ENCODE measurements at places on chromosomes 3 and 15. TPM values are rescaled to one million over a fixed set of nuclear protein-coding genes. Genes with fewer than 3 reads are reported as not detected.

GRIP2 gene
- total RNA-seq = 1.1 TPM

SYNPR gene
- not detected for total RNA-seq

CADPS gene
- 3.6 TPM for total RNA-seq

CPNE9 gene
- 0.34 TPM for total RNA-seq

TGM4 gene
- not detected for total RNA-seq

BLM gene
- total RNA-seq = 4.4 TPM

DNAH1 gene
- 21.5 TPM for total RNA-seq

DNA sequence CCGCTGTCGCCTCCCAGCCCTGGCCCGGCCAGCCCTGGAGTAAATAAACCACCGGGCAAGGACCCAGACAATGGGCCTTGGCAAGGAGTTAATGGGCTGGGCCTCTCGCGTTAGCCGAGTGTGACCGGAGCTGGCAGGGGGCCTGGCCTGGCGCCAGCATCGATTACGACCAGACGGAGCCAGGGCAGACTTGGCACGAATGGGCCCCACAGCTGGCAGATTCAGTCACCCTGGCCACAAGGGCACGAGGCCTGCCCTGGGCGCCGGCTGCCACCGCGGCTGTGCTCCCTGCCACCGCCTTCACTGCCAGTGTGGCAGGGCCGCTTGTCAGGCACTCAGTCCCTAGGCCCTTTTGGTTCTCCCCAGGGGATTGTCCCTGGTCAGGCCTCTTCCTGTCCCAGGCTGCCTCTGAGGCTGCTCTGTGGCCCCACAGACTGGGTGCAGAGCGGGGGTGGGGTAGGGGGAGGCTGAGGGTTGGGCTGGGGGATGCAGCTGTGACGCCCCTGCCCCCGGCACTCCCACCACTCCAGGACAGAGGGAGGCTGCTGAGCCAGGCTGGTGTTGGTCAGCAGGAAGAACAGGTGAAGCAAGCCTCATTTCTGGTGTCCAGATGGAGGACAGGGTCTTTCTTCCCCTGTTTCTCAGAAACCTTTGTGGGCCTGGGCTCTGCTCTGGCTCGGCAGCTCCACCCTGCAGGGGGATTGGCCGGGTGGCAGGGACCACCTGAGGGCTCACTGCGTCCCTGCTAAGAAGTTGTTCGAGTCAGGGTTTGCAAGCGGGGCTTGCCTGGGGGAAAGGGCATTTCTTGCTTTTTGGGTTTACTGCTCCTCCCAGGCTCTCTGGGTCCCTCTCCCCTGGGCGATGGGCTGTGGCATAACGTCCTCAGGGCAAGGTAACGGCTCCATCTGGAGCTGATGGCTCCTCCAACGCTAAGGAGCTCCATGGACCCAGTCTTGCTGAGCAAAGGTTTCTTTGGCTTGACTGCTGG lies 30.5 kb upstream of the SRP14 start:
- H3K27me3 ChIP-seq = no peaks in the 10 kb centered on the region
- H3K36me3 ChIP-seq = no peaks in the 10 kb centered on the region
- H3K4me1 ChIP-seq = peaks cover 18% of the 10 kb centered on the region
- no peak overlapping the region for H3K4me3 ChIP-seq
- H3K27ac ChIP-seq = peak overlapping the region; percentile 82

DNA sequence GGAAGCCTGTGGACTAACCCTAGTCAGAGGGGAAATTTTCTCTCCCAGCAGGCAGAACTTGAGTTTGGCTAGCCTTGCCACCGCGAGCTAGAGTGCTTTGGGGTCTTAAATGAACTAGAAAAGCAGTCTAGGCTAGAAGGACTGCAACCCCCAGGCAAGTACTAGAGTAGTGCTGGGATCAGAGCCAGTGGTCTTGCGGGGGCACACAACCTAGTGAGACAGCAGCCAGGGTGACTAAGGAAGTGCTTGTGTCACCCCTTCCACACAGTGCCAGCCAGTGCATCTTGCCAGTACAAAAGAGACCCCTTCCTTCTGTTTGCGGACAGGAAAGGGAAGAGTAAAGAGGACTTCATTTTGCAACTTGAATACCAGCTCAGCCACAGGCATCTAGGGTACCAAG lies 59.0 kb downstream of the GOLM2 start:
- H3K27ac ChIP-seq = no peak overlapping the region
- H3K4me3 ChIP-seq = no peak overlapping the region
- no peaks in the 10 kb centered on the region for H3K27me3 ChIP-seq
- peaks cover 17% of the 10 kb centered on the region for H3K36me3 ChIP-seq

- H3K36me3 ChIP-seq = no peaks in the 10 kb centered on the region
- DNase-seq = peak; percentile 76
- H3K4me1 ChIP-seq = peaks cover 12% of the 10 kb centered on the region
- peaks cover 3% of the 10 kb centered on the region for H3K27me3 ChIP-seq
- no peak overlapping the region for H3K4me3 ChIP-seq
Observed at GRCh38 chr15:38414357-38414756, 39.6 kb upstream of the FAM98B start.

DNA sequence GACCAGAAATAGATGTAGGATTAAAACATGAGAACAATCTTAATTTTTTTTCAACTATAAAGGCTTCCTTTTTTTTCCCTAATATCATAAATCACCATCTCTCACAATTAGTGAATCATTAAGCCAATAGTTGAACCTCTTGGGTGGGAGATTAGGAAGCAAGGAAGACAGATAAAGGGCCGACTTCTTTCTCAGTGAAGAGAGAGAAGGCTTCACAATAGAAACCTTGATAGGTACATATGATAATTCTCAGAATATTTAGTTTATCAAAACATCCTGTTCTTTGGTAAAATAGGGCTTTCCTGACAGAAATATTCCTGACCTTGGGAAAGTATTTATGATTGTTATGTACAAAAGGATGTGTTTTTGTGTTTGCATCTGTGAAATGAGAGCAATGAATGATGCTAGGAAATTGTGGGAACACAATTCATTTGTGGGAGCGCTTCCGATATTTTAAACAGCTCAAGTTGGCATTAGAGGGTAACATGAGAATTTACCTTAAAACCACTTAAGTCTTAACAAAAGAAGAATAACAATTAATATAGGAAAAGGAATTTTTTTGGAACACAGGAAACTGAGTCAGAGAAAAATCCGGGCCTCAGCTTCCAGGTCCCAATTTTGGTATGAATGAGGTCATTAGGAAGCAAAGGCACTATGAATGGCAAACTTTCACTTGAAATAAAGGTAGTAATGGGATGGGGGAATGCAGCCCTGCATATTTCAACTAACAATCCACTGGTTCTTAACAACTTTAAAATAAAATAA lies 263.2 kb upstream of the TGFBR2 start:
- H3K4me1 ChIP-seq = no peaks in the 10 kb centered on the region
- H3K27me3 ChIP-seq = no peaks in the 10 kb centered on the region
- H3K27ac ChIP-seq = no peak overlapping the region

DNA sequence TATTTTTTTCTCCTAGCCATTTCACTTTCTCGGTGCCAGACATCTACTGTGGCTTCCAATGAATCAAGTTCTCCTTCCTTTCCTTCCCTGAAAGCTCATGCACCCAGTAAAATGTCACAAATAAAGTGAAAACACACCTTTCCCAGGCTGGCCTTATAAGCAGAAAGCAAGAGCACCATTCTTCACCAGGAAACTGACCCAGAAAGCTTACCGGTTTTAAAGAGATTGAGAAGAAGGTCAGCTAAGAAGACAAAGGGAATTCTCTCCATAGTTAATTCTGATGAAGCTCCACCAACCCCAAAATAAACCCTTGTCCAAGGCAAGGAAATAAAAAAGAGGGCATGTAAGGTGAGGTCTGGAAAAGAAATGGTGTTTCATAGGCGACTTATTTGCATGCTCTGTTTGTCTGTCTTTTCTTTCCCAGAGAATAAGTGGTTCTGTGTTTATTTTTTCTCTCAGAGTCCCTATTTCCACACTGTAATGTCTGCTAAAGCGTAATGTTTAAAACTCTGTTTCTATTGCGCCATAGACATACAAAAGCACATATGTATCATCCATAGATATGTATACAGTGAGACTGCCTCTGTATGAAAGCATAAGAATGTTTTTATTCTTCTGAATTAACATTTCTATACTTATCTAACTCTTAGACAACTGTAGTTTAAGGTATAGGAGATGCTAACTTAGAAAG lies 2.8 kb downstream of the LSAMP start:
- H3K4me3 ChIP-seq = no peak overlapping the region
- H3K36me3 ChIP-seq = no peaks in the 10 kb centered on the region
- peak; percentile 60 for DNase-seq
- no peak overlapping the region for H3K27ac ChIP-seq
- peaks cover 8% of the 10 kb centered on the region for H3K27me3 ChIP-seq
- H3K4me1 ChIP-seq = peaks cover 30% of the 10 kb centered on the region

DNA sequence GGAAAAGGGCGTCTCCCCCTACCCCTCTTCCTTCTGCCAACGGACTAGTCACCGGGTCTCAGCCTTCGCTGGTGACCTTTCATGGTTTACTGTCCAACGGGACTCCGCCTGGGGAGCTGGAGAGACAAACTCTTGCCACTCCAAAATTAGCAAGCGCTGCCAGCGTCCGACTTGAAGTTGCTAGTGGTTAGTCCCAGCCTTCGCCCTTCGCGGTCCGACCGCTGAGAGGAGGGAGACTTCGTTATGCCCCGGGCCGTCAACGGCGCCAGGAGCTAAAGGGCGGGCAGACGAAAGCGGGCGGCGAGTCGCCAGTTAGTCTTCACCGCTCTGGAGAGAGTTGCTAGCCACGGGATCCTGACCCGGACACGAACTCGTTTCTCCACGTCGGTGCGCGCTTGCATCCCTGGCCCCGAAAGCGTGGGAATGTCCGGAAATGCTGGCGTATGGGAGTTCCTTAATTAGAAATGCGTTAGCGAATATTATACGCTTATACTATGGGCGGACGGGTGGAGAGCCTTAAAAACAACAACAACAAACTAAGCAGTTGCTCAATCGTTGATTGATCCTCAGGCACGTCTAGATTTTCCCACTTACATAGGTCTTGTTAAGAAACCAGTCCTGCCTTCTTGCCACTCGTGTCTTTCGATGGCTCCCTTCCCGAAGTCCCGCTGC lies 716 bp downstream of the SMC4 start:
- peak overlapping the region; percentile 80 for H3K4me3 ChIP-seq
- DNase-seq = peak; percentile 65
- H3K27me3 ChIP-seq = no peaks in the 10 kb centered on the region
- no peaks in the 10 kb centered on the region for H3K4me1 ChIP-seq
- peak overlapping the region; percentile 93 for H3K27ac ChIP-seq

GRCh38 chr3:69929019-69929418 lies 70.5 kb upstream of the SAMMSON start:
- no peak overlapping the region for H3K27ac ChIP-seq
- no peaks in the 10 kb centered on the region for H3K27me3 ChIP-seq
- H3K36me3 ChIP-seq = no peaks in the 10 kb centered on the region
- no peak overlapping the region for H3K4me3 ChIP-seq

GRCh38 chr3:129558772-129559564 lies 16.0 kb downstream of the H1-8 start:
- H3K36me3 ChIP-seq = peaks cover 25% of the 10 kb centered on the region
- H3K27ac ChIP-seq = peak overlapping the region; percentile 46
- H3K4me1 ChIP-seq = peaks cover 36% of the 10 kb centered on the region
- no peak overlapping the region for H3K4me3 ChIP-seq
- no peaks in the 10 kb centered on the region for H3K27me3 ChIP-seq

- no peaks in the 10 kb centered on the region for H3K27me3 ChIP-seq
- no peaks in the 10 kb centered on the region for H3K4me1 ChIP-seq
- H3K27ac ChIP-seq = no peak overlapping the region
- DNase-seq = no peak
Observed at GRCh38 chr3:193470710-193471109, 84.0 kb downstream of the ATP13A4 start.

- H3K27me3 ChIP-seq = no peaks in the 10 kb centered on the region
- no peaks in the 10 kb centered on the region for H3K36me3 ChIP-seq
- no peak overlapping the region for H3K4me3 ChIP-seq
- no peaks in the 10 kb centered on the region for H3K4me1 ChIP-seq
- no peak overlapping the region for H3K27ac ChIP-seq
Observed at GRCh38 chr3:8286086-8286485, 215.5 kb upstream of the LMCD1 start.

DNA sequence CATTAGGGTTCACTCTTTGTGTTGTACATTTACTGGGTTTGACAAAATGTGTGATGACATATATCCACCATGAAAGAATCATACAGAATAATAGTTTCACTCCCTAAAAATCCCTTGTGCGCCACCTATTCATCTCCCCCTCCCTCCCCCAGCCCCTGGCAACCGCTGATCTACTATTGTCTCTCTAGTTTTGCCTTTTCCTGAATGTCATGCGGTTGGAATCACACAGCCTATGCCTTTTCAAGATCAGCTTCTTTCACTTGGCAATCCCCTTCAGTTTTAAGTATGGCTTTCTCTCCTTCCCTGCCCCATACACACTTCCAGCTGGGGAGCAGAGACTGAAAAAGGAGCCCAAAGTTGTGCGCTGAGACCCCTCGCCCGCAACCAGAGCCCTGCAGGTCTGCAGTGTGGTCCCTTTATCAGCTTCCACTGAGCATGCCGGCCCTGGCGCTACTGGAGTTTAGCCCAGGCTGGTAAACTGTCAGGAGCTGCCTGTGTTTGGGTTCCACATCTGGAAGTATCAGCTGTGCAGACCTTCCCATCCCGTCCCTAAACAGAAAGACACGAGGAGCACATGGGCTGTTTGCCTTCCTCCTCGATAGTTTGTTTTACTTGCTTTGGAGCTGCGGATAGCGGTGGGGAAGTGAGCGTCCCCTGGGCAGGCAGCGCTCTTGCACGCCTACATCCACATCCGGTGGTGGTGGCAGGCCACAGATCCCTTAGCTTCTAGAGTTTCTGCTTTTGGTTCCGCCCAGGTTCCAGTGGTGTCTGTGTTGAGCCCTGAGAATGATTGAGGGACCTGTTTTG lies 12.3 kb downstream of the BOC start:
- H3K4me1 ChIP-seq = peaks cover 5% of the 10 kb centered on the region
- H3K27me3 ChIP-seq = no peaks in the 10 kb centered on the region
- H3K36me3 ChIP-seq = peaks cover 12% of the 10 kb centered on the region
- H3K4me3 ChIP-seq = no peak overlapping the region
- no peak overlapping the region for H3K27ac ChIP-seq

DNA sequence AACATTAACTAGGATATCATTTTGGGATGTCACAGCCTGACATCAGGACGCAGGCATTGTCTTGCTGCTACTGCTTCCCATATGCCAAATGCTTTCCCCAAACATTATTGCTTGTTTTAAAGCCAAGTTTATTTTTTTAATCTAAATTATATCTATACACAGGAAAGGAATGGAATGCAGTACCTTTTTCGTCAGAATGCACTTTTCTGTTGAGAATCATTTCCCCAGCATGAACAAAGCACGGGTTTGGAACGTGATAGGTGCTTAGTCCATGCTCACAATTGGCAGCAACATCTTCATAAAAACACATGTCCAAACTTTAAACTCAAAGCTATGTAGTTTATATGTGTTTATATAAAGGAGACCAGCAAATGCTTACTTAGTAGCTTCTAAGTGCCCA lies 26.1 kb downstream of the PXK start:
- no peaks in the 10 kb centered on the region for H3K27me3 ChIP-seq
- no peak overlapping the region for H3K4me3 ChIP-seq
- no peaks in the 10 kb centered on the region for H3K36me3 ChIP-seq
- no peaks in the 10 kb centered on the region for H3K4me1 ChIP-seq

DNA sequence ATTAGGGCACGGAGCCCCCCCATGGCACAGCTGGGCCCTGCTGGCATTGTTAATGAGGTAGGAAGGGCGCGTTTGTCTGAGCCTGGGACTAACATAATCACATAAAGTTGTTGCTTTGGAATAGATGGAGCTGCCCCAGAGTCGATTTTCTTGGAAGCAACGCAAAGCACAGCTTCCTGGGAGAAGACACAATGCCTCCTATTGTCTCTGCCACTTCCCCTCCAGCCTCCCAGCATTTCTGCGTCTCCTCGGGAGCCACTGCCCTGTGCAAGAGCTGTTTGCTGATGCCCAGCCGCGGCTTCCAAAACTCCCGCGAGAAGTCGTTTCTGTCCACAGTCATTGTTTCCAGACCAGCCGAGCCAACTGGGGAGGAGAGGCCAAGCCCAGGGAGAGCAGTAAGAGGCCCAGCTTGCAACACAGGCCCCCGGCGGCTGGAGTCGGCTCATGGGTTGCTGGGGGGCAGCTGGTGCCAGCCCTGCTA lies 18.1 kb upstream of the ALDH1A3 start:
- H3K36me3 ChIP-seq = no peaks in the 10 kb centered on the region
- H3K4me3 ChIP-seq = no peak overlapping the region
- no peaks in the 10 kb centered on the region for H3K4me1 ChIP-seq

All from lung (tissue), 17 donors.